ENCODE measurements at places on chromosomes 11 and 22.

GRCh38 chr22:42432020-42432596, at the start of gene NFAM1:
NFAM1 (minus strand) TSS chr22:42432403; CDS start chr22:42432357, 46 bp downstream.
- no peak for DNase-seq

- DNase-seq = no peak
These were observed 261.9 kb upstream of the LUZP2 start for GRCh38 chr11:24234822-24235508.

GRCh38 chr11:12212821-12213185, 102.4 kb downstream of the MICAL2 start:
- DNase-seq = no peak

- no peak for DNase-seq
These were observed 43.7 kb downstream of the GDPD5 start for GRCh38 chr11:75481922-75482606.

DNA sequence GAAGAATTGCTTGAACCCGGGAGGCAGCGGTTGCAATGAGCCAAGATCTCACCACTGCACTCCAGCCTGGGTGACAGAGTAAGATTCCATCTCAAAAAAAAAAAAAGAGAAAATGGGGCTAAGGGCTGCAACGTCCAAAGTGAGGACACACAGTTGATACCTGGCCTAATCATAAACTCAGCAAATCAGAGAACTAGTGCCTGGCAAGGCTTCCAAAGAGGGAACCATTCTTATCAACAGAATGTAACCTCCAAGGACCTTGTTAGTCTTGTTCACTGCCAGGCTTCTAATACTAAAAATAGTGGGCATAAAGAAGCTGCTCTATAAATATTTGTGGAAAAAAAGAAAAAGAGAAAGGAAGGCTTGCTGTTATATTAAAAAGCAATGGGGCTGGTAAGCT, 42.3 kb downstream of the FAM168A start:
- DNase-seq = no peak

DNA sequence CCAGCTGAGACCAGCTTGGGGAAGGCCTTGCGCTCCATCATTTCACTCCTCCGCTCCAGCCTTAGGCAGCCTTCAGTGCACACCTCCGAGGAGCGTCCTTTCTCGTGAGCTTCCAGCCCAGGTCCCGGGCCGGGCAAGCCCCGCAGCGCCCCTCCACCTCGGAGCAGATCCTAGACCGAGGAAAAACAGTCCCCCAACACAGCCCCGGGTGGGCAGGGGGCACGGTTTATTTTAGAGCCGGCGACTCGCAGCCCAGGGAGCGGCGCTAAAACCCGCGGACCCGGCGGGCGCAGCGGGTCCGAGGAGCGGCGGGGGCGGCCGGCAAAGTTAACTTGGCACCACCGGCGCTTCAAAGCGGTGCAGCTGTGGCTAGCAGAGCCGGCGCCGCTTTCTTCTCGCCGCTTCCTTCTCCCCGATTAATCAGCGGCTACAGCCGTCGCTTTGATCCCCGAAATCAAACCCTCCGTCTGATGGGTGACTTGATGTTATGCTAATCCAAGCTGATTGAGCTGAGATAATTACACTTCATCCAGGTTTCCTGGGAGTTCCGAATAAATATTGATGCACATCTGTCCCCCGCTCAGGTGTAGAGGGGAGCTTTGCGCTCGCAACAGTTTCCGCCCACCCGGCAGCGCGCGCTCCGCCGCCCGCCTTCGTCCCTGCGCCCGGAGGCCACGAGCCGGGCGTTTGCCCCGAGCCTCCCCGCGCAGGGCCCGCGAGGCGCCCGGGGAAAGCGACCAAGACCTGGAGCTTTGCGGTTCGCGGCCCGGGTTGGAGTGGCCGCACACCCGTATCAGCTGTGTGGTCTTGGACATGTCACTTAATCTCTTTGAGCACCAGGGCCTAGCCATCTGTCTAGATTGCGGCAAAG, 192.7 kb downstream of the BUD13 start:
- no peak for DNase-seq

GRCh38 chr22:46046299-46046685, 69.3 kb upstream of the WNT7B start:
- no peak for DNase-seq

GRCh38 chr11:74341921-74342320, 30.5 kb upstream of the P4HA3 start:
- DNase-seq = no peak

DNA sequence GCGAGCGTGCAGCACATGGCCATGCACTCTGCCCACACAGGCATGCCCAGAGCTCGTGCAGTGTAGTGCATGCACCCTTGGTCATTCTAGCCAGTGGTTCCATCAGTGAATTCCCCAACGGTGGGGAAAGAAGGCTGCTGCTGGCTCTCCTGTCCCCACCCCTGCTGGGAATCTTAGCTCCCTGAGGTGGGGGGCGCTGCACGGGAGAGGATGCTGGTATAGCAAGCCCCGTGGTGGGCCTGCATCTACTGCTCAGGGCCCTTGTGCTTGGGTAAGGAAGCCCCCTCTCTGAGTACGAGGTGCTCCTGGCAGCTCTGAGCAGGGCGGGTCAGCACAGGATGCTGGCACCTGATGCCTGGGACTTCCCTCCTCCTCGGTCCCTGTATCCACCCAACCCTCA, 18.5 kb upstream of the BAIAP2L2 start:
- no peak for DNase-seq

- DNase-seq = no peak
These were observed 2.9 kb upstream of the TUBGCP6 start for GRCh38 chr22:50247748-50248147.

- no peak for DNase-seq
These were observed 175.9 kb downstream of the NTM start for GRCh38 chr11:131546218-131546895.

GRCh38 chr11:130415731-130416529, 12.5 kb downstream of the ADAMTS8 start:
- no peak for DNase-seq

GRCh38 chr11:100776212-100776896, 89.3 kb downstream of the ARHGAP42 start:
- no peak for DNase-seq

Data from stimulated activated CD4-positive, alpha-beta T cell treated with anti-CD3 and anti-CD28 coated beads, Interleukin-2, amount 100 ng/mL, for 4 hours (primary cell).